Endothelial cell of umbilical vein (primary cell): ENCODE measurements at places on chromosomes 1 and 21.

- DNase-seq: no peak
Measured at GRCh38 chr1:194067772-194068171, 881.4 kb upstream of the B3GALT2 start.

- no peak for DNase-seq
Measured at GRCh38 chr1:150995896-150996295, 10.8 kb downstream of the MINDY1 start.

GRCh38 chr1:164764333-164764732, 205.3 kb downstream of the PBX1 start:
- no peak for DNase-seq

GRCh38 chr1:54084794-54085193, 31.4 kb downstream of the TCEANC2 start:
- no peak for DNase-seq

DNA sequence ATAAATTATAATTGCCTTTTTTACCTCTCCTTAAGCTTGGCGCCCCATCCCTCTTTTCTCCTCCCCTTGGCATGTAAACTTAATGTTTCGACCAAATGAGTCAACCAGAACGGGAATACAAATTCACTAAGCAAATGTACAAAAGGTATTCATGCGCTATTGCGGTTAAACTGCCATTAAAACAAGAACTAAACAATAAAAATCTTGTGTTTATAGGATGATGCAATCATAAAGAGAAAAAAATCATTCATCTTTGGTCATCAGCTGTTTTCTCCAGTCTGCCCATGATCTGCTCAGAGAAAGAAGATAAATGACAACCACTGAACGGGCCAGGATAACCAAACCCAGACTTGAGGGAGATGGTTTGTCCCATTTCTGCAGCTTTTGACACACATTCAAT, 534.2 kb upstream of the PLXNA2 start:
- no peak for DNase-seq

- no peak for DNase-seq
Measured at GRCh38 chr1:110420874-110421793, 13.6 kb upstream of the LAMTOR5 start.

- no peak for DNase-seq
Measured at GRCh38 chr1:220943319-220943996, 64.2 kb downstream of the HLX start.
